ENCODE measurements at places on chromosomes 5 and 9.

DNA sequence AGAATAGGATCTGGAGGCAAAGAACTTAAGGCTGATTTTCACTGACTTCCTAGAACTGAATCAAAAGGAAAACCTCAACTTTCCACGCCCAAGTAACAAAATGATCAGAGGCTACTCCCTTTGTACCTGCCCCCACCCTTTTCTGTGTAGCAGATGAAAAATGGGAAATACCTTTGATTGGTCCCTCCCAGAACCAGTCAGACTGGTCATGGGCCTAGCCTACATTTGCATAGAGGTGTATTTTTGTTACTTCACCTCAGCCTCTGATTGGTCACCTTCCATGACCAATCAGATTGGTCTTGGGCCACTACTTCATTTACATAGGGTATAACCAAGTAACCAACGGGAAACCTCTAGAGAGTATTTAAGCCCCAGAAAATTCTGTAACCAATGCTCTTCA lies 1553.5 kb upstream of the C9orf72 start:
- DNase-seq = no peak

DNA sequence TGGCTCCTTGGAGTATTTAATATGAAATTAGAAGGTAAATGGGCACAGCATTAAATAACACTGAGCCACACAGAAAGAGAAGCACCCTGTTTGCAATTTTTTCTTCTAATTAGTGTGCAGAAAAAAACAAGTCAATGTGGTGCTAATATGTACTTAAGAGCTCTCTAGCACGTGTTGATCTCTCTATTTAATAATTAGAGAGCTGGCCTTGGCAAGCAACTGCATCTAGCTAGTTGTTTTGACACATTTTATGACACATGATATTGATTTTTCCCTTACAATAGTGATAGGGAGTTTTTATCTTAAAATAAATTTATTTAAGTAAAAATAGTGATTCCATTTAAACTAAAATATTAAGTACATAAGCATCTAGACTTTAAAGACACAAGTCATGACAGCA lies 54.5 kb upstream of the NUDT12 start:
- DNase-seq = no peak

- peak; percentile 69 for DNase-seq
Observed at GRCh38 chr5:69492391-69492922, at the start of gene OCLN. TSS of gene OCLN (plus strand) at chr5:69492790. CDS start at chr5:69504245, 11,455 bp downstream.

DNA sequence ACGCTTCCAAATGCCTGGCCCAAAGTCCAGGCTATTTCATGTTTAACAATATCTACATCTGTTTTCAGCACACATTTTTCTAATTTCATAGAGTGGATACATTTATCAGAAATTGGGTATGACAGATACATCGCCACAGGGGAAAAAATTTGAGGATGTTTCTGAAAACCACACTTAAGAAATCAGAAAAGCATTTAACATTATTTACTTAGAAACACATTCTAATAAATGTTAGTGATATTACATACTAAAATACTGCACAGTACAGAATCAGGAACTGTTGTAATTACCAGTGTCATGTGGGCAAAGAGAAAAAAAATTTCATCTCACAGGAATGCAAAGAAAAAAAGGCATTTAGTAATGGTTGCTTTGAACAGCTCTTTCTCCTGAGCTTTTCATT lies 310.5 kb upstream of the KIF2A start:
- no peak for DNase-seq

DNA sequence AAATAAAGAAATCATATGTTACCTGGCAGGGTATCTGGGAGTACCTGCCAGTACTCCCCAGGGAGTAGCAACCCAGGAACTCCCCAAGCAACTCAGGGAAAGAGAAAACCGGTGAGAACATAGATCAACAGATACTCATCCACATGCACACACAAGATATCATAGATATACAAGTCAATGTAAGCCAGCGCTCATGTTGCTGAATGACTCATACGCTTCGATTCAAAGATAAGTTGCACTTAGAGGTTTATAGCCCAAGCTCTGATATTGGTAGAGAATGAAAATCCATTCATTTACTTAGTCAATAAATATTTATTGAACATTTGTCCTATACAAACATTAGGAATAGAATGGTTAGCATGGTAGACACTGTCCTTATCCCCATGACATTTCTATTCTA lies 219.1 kb upstream of the TRPC7 start:
- no peak for DNase-seq

DNA sequence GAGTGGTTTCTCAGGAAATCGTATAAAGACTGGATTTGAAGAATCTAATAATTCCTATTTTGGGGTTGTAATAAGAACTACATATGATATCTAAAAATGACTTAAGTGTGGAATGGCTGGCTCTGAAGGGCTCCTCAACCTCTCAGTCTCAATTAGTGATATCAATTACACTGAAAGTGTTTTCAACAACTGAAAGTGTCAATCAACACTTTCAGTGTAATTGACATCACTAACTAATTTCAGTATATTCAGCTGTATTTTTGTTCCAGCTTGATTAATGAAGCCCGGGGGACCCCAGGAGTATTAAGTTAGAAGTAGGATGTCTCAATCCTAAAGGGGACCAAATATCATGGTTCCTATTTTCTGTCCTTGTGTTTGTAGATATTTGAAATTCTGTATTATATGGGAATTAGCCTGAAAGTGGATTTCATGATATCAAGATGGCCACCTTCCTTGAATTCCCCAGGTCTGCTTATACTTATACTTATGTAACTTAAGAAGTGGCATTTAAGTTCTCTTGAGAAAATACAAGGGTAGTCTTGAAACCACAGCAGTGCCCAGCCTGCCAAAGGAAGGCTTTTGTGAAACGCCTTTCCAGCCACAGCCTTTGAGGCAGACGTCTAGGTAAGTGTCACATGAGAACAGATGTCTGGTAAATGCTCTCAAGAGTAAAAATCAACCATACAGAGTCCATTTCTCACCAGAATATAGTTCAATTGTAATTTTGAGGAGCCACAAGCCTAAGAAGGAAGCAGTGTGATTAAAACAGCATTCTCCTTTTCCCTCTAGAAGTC lies 4.6 kb downstream of the BASP1 start:
- no peak for DNase-seq

- DNase-seq = no peak
Observed at GRCh38 chr9:79809316-79809876, 237.6 kb downstream of the TLE4 start.

DNA sequence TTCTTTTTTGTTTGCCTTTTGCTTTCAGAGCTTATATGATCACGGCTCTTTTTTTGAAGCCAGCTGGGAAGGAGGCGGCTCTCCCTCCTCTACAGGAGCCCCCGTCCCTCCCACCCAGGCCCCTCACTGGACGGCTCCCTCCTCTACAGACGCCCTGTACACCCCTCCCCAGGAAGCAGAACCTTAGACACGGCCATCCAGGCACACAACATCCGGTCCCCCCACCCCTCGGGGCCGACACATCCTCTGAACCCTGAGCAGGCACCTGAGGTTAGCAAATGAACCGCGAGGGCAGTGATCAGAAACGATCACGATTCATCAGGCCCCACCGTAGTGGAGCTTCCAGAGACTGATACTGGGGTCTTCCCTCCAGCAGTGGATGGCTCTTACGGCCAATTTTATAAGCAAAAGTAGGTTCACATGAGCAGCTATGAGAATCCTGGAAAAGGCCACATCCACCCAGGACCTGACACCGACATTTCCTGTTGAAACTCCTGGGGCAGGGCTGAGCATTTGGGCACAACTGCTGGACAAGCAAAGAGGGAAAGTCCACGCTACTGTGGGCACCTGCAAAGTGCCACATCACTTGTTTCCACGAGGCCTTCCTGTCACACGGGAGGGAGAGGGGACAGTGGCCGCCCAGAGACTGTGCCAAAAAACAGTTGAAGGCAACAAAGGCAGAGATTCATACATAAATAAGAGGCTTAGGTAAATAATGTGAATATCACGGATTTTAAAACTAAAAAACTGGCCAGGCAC lies 78.9 kb downstream of the SEMA4D start:
- DNase-seq = no peak

DNA sequence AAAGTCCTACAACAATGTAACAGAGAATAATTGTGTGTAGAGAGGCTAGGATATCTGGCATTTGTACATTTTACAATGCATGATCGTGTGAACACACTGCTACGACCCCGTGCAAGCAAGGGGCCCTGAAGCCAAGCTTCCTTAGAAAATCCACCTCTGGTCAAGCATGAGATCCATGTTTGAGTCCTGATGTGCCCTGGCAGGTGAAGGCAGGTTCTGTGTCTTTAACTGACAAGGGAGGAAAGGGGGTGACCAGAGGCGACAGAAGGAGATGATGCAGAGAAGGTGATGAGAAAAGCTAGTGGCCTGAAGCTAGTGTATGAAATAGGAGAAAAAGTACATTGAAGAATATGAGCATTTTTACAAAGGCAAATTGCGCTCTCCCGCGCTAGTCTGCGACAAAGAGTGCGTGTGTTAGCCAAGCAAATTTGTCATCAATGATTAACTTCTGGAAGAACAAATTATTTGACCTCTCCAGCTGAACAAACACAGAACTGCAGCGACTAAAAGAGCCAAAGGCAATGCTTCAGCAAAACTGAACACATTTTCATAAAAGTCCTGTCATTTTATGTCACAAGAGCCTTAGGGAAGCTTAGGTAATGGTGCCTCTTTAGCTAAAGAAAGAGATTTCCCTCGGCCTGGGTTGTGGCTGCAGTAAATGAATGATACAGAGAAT lies 101.7 kb upstream of the DAPK1 start:
- DNase-seq = no peak

DNA sequence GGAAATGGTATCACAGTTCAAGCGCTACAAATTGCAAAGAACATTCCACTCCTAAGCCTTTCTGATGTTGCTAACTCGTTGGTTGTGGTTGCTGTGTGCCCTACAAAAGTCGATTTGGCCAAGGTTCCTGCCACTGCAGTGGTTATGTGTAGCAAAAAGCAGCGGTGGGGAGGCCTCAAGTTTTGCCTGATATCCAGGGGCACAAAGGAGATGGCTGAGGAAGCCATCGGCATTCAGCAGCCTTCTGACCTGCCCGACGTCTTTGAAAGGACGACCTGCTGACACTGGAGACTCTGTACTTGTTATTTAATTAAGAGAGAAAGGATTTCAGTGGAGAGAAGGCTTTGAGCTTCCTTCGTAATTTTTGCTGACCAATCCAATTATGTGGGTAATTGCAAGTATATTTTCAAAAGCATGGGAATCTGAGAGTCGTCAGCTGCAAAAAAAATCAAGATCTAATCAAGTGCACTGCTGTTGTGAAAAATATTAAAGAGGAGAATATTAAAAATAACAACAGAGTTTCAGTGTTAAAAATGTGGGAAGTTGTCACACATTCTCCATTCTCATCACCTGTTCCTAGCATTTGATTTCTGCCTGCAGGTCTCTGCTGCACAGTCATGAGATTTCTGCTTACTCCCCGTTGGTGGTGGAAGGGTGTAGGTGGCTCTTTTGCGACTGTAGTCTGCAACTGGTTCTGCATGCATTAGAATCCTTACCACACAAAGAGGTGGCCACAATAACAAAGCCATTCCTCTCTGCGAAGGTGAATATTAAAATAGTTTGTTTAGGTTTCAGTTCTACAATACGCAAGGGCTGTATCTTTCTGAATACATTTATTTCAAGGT lies 319.2 kb downstream of the IRX2 start:
- no peak for DNase-seq

DNA sequence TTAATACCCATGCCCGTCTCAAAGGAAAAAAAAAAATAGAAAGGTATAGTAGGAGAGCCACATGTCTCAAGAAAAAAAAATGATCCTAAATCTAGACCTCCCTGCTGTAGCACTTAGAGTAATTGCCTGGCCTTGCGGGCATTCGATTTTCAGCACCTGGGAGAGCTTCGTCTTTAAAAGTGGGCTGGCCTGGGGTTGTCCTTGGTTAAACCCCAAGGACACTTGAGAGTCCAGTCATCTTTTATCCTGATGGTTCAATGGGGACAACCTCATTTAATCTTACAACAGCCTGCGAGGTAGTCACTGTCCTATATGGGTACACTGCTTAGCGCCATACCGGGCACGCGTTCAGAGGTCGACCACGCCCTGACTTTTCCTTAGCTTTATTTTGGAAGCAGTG lies 60.1 kb downstream of the MAT2B start:
- no peak for DNase-seq

GRCh38 chr5:144093868-144094267 lies 76.6 kb downstream of the YIPF5 start:
- DNase-seq = no peak

GRCh38 chr5:31049936-31050704 lies 143.4 kb upstream of the CDH6 start:
- no peak for DNase-seq

DNA sequence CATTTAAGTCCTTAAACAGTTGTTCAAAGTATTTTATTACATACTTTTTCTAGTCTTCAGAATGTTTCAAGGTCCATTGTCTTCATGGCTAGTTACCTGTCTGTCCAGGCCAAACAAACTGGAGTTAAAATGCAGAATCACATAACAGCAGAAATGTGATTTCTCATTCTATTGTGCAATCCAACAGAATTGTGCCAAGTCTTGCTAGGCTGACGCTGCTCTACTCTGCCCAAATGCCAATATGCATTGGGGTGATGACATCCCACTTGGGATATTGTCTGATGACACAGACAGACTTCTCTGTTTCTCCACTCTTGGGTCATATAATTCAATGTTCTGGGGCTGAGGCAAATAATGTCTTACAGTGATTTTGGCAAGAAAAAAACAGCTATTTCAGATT lies 5.2 kb upstream of the SLC22A5 start:
- DNase-seq = peak; percentile 89

DNA sequence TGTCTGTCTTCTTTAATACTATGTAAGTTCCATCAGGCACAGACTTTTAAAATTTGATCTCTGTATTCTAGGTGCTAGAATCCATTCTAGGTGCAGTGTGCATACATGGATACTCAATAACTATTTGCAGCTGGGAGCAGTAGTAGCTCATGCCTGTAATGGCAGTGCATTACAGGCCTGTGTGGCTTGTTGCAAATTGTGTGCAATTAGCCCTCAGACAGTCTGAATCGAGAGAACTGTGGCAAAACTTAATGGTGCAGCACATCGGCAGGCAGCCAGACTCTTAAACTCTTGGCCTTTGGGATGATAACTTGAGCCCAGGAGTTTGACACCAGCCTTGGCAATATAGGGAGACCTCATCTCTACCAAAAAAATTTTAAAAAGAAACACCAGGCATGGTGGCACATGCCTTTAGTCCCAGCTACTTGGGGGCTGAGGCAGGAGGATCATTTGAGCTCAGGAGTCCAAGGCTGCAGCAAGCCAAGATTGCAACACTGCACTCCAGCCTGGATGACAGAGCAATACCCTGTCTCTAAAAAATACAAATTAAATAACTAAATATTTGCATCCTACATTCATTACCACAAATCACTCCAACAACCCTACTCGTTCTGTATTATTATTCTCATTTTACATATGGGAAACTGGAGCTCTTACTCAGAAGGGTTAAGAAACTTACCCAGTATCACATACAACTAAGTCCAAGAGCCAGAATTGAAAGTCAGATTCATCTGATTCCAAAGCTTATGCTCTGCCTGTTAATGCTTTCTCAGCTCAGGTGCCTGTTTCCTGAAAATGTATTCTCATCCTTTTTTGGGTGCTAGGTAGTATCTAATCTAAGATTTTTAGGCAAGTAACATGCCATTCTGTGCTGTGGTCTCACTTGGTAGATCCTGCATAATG lies 30.1 kb downstream of the PRKACG start:
- DNase-seq = no peak

GRCh38 chr5:31701642-31702299 lies 62.8 kb downstream of the PDZD2 start:
- DNase-seq = no peak

- DNase-seq = no peak
Observed at GRCh38 chr9:133008406-133008805, 22.4 kb upstream of the GTF3C5 start.
